Activated naive CD4-positive, alpha-beta T cell treated with anti-CD3 and anti-CD28 coated beads, Interleukin-2, amount 50 U/mL, for 72 hours (primary cell): ENCODE measurements at places on chromosomes 7 and 10. TPM values are rescaled to one million over a fixed set of nuclear protein-coding genes. Genes with fewer than 3 reads are reported as not detected.

Gene LIPK
- not detected for total RNA-seq

Gene PRSS1
- not detected for total RNA-seq

Gene POMZP3
- 12.3 TPM for total RNA-seq

Gene INA
- 0.27 TPM for total RNA-seq

Gene PRKG1
- total RNA-seq, result not detected

Gene INTS1
- 84.6 TPM for total RNA-seq
